ENCODE measurements at places on chromosomes 16 and 17. TPM values are rescaled to one million over a fixed set of nuclear protein-coding genes. Genes with fewer than 3 reads are reported as not detected.

The PPY gene
- not detected for polyA plus RNA-seq

The FOXO3B gene
- 4.3 TPM for polyA plus RNA-seq

The PLXDC1 gene
- 6.8 TPM for polyA plus RNA-seq

DNA sequence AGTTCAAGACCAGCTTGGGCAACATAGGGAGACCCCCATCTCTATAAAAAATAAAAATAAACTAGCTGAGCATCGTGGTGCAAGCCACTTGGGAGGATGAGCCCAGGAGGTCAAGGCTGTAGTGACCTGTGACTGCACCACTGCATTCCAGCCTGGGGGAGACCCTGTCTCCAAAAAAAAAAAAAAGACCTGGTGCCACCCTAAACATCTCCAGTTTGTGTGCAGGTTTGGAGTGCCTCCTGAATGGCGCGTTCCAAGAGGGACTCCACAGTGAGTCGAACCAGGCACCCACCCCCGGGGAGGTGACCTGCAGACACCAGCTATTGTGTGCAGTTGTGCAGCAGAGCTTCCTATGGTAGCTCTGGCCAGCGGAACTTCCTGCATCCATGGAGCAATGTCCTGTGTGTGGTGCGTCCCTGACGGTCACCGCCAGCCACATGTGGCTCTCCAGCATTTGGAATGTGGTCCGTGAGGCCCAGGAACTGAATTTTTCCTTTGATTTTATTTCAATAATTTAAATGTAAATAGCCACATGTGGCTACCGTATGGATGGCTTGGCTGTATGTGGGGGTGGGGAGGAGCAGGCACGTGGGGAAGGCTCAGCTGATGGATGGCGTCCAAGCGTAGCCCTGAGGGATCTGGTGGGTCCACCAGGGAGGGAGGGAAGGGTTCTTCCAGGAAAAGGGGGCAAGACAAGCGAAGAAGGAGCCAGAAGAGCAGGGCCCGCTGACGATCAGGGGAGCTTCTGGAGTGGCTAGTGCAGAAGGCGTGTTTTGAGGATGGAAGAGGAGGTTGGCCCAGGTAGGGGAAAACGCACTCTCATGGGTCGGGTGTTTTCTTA lies 107.1 kb upstream of the GSE1 start:
- no peak for DNase-seq
- no peak overlapping the region for H3K27ac ChIP-seq
- H3K4me3 ChIP-seq = no peak overlapping the region

- peaks cover 2% of the 10 kb centered on the region for H3K27me3 ChIP-seq
- no peaks in the 10 kb centered on the region for H3K4me1 ChIP-seq
- no peak overlapping the region for H3K4me3 ChIP-seq
- no peak for DNase-seq
Observed at GRCh38 chr16:22886927-22887326, 73.0 kb downstream of the HS3ST2 start.

GRCh38 chr17:69170377-69170776 lies 28.7 kb upstream of the ABCA6 start:
- peaks cover 20% of the 10 kb centered on the region for H3K36me3 ChIP-seq
- no peaks in the 10 kb centered on the region for H3K4me1 ChIP-seq
- H3K27ac ChIP-seq = no peak overlapping the region
- H3K27me3 ChIP-seq = peaks cover 6% of the 10 kb centered on the region
